ENCODE measurements at places on chromosomes 7 and 10.

DNA sequence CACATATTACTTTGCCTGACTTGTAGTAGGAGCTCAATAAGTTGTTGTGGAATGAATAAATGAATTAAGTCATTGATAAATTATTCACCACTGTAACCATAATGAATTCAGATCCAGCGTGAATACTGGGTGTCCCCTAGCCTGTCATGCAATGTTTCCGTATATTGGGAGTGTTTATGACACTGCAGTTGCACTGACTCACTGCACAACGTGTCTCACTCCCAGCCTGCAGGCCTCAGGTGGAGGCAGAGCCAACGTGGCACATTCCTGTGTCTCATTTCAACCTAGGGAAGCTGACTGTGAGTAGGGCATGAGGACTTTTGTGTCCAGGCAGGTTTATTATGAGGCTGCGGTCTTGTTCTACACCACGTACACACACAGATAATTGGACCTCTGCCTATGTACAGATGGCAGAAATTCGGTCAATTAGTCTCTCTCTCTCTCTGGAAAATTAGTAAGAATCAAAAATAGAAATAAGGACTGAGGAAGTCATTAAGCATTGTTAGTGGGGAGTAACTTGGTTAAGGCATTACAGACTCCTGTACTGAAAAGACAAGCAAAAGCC lies 299.1 kb upstream of the IGFBP3 start:
- no peak for DNase-seq

DNA sequence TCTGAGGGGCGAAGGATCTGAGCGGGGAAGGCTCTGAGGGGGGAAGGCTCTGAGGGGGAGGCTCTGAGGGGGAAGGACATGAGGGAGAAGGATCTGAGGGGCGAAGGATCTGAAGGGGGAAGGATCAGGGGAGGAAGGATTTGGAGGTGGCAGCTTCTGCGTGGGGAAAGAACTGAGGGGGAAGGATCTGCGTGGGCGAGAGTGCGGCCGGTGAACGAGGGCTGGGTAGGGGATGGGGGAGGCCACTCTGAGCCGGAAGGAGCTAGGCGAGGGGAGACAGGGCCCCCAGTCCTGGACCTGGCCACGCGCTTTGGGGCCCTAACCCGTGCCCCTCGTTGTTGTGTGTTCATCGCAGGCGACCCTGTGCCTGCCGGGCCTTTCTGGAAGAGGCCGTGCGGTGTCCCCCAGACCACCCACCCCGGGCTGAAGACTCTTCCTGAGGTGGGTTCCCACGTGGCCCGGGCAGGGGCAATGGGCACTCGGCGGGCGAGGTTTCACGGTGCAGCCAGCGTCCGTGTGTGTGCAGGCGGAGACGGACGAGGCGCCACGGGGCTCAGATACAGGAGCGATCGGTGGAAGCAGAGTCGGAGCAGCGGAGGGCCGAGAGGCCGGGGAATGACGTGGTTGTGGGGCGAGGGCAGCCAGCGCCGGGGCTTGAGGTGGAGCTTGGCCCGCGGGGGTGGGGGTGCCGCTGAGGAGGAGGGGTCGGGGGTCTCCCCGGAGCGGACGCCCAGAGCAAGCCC lies 2.0 kb downstream of the CALY start:
- DNase-seq: no peak

GRCh38 chr10:13872411-13872810 lies 285.6 kb downstream of the PRPF18 start:
- no peak for DNase-seq

DNA sequence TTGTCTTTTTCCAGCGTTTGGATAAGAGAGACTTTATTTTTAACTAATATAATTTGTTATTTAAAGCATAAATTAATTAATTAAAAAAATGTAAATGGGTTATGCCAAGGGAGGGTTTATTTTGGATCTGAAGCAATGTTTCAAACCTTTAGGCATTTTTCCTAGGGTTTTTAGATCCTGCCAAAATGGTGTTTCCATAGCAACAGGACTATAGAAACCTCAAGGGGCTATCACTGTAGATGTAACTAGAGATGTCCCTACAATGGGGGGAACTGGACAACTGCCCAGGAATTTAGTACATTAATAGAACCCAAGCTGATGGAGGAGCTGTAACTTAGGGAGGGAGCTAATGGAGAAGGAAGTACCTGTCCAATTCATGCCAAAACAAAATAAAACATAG lies 57.3 kb downstream of the SLC39A12 start:
- no peak for DNase-seq

DNA sequence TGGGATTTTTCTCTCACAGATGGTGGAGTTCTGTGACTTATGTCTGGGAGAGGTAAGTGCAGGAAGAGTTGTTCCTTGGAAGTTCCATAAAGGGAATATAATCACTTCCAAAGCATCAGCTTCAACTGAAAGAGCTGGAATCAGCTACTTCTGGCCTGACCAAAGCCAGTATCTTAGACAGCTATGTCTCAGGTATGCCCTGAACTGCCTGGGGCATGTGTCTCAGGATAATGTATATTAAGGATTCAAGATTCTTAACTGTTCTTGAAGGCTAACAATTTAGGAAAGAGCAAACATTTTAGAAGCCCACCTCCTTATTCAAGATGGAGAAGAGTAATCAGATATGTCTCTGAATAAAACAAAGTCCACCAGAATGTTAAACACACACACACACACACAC lies 12.4 kb upstream of the NOBOX start:
- DNase-seq: no peak
